RCC 7860 (cell line): ENCODE measurements at places on chromosomes 3 and 15.

- no peak for DNase-seq
These were observed 15.1 kb upstream of the CCR2 start for GRCh38 chr3:46338840-46339239.

- no peak for DNase-seq
These were observed 144.8 kb downstream of the RBPMS2 start for GRCh38 chr15:64630396-64631107.

DNA sequence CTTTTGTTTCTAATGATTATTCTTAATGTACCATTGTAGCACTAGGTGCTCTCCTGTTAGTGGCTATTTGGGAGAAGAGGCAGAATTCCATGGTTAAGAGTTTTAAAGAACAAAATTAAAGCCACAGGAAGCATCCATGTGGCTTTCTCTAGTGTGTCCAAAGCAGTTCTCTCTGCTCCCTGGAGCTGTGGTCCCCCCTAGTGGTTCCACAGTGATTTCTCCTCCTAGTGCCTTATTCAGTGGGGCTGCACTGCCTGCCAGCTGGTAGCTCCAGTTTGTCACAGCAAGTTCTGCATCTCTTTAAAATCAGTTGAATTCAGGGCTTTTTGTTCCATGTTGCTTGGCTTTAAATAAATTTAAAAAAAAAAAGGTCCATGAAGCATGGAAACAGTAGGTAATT is 39.6 kb upstream of the FAM98B start:
- peak; percentile 18 for DNase-seq

DNA sequence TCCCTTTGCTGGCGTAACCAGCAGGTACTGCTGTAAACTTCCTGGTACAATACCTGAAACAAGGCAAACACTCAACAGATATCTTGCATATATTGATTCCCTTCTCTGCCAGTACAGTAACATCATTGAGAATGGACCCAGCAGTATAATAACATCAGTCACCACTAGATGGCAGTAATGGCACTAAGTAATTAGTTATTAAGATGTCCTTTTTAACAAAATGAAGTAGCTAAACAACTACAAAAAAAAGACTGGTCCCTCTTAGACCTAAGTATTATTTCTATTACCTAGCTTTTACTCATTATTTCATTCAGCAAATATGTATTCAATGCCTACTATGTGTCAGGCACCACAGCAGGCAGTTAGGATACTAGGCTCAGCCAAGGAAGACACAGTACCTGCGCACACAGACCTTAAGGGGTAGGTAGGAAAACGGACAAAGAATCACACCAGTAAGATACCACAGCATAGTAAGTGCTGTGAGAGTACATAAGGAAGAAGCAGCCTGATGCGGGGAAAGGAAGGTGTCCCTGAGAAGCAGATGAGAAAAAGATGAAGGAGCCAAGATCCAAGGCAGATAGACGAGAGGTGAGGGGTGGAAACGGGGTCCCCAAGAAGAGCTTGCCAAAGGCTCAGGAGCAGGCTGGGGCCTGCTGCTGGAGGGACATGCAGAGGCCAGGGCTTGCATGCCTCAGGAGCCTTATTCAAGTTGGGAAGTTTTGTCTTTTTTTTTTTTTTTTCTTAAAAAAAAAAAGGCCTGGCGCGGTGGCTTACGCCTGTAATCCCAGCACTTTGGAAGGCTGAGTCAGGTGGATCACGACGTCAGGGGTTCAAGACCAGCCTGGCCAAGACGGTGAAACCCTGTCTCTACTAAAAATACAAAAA is 102.7 kb upstream of the CHD2 start:
- peak; percentile 64 for DNase-seq

DNA sequence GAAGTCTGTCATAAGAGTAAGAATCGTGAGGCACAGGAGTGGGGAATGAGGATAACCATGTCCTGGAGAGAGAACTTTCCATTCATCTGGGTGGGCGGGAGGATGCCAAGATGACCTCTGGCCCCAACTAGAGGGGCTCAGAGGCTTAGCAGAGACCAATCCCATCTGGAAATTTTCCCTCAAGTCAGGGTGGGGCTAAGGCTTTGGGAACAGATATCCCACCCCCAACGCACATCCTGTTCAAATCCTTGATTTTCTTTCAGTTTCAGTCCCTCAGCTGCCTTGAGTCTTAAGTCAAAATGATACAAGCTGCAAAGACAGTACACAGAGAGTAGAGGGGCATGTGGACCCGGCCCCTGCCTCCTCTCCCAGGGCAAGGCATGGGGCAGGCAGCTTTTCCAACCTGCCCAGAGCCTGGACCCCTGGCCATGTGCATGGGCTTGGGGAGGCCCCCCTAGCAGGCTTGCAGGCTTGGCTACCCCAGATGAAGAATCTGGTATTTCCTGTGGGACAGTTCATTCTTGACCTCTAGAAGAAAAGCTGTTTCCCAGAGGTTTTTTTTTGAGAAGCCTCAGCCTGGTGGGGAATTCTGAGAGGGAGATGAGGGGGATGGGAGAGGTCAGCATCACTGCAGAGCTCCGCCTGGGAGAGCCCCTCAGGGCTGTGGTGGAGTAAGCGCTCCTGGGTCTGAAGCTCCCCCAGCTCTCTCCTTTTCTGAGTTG is 109.7 kb upstream of the HACD2 start:
- no peak for DNase-seq

- no peak for DNase-seq
These were observed 266.7 kb upstream of the ATP10A start for GRCh38 chr15:26129852-26130251.

- no peak for DNase-seq
These were observed 31.2 kb downstream of the RFTN1 start for GRCh38 chr3:16482194-16482769.

GRCh38 chr3:52373676-52374075 is 57.6 kb downstream of the DNAH1 start:
- no peak for DNase-seq

- DNase-seq, result no peak
These were observed 303.5 kb upstream of the LRRFIP2 start for GRCh38 chr3:37477711-37478487.

GRCh38 chr3:128398586-128398985 is 68.1 kb downstream of the DNAJB8 start:
- no peak for DNase-seq

- no peak for DNase-seq
These were observed 253.1 kb downstream of the WDR72 start for GRCh38 chr15:53506370-53506769.

DNA sequence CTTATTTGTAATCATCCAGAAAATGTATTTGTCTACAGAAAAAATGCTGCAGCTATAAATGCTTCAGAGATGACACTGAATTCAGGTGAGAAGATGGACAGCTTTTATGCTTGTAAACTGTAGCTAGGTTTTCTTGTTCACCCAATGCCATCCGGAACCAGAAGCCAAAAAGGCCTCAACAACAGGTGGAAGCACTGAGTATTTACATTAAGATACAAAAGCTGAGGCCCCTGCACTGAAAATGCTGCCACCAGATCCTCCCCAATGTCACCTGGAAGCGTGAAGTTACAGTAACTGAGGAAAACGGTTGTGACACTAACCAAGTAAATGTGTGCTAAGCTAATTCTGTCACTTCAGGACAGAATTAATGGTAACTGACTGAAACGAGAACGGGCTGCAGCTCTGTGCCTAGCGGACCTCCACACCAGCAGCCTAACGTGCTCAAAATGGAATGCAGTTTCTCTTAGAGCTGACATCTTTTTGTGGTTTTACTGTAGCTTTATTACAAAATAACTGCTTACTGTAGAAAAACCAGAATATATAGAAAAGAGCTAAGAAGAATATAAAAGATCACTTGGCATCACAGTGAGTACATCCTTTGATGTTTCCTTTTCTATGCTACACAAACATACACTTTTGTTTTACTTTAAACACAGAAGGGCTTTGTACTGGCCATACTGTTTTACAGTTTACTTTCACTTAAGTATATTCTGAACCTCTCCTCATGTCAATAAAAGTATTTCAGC is 7.6 kb downstream of the CHSY1 start:
- no peak for DNase-seq

- no peak for DNase-seq
These were observed 80.2 kb downstream of the SEC22A start for GRCh38 chr3:123281929-123282328.

- no peak for DNase-seq
These were observed 665 bp downstream of the TM4SF18 start for GRCh38 chr3:149332771-149333170.

GRCh38 chr3:40911928-40912327 is 287.4 kb upstream of the CTNNB1 start:
- peak; percentile 14 for DNase-seq

- DNase-seq, result no peak
These were observed 322.2 kb downstream of the SLC9A9 start for GRCh38 chr3:143526011-143526545.

GRCh38 chr3:139541532-139542288 is 2.2 kb upstream of the RBP1 start:
- DNase-seq, result no peak

DNA sequence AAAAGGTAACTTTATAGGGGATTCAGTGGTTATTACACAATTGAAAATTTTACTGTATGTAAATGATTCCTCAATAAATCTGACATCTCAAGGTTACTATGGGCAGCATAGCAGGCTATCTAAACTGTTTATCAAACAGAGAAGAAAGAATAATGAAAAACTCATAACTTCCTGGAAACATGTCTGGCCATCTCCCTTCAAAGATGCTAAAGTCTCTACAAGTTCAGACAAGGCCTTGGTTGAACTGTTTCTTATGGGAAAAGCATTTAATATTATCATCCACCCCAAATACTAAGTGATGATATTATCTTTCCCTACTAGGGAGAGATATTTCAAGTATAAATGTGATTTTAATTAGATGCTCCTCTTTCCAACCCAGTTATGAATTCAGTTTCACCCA is 114.9 kb downstream of the ARRDC4 start:
- DNase-seq, result no peak

DNA sequence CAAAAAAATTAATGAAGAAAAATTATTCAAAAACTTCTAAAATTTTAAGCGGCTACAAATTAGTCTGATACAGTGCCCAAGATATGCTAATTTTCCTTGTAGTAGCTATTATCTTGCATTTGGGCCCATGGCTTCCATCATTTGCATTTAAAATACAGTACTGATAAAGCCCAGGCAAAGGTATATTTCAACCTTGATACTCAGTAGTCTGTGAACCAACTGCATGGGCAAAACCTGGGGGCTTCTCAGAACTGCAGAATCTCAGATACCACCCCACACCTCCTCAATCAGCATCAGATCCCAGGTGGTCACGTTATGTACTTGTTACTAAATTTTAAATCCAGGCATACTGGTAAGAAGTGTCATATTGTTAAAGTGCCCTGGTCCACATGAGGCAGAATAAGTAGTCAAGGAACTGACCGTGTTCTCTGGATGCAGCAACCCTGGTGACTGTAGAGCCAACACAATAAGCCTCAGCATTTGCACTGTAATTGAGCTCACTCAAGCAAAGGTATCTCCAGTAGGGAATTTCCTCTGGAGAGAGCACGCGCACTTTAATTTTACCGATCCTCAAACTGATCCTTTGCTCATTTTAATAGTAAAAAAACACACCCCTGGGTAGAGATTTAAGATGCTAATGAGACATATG is 31.9 kb downstream of the ZNF385D start:
- DNase-seq, result no peak

DNA sequence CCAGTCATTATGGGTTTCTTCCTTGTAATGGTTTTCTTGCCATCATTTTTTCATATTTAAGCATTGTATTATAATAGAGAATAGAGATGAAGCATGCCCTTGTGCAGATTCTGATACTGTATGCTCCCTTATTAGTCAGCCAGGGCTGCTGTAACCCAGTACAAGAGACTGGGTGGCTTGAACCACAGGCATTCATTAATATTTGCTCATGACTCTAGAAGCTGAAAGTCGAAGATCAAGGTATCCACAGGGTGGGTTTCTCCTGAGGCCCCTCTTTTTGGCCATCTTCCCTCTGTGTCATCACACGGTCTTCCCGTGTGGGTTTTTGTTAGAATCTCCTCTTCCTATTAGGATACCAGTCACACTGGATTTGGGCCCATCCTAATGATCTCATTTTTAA is 74.5 kb downstream of the FOXP1 start:
- peak; percentile 43 for DNase-seq

DNA sequence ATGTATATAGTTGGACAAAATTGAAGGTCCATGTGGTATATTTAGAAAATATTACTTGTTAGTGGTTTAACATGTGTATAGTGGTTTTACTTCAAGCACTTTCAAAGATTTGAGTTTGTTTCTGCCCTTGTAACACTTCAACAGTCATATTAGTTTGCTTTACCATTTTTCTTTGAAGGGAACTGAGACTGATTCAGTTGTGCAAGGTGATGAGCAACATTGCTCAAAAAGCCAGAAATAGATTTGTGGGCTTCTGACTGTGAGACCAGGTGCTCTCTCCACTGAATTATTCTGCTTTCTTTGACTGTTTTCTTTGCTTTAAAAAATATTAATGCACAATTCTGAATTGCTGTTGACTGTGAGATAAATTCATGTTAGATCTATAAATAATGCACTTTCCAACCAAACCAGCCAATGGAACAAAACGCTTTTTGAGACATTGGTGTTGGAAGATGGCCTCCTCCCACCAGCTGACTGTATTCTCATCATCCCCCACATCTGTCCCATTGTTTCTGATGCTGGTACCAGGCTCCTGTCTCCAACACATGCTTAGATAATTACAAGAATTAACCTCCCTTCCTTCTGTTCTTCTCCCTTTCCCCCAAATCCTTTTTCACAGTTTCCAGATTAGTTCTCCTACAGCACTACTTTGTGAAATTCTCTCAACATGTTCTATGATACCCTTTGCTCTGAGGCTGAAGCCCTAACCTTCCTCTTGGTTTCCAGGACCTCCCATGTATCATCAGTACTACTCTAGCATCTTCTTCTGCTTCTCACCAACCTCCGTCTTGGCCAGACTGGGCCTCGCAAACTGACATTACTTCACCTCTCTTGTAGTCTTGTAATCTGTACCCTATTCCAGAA is 27.9 kb downstream of the PLCL2 start:
- no peak for DNase-seq

DNA sequence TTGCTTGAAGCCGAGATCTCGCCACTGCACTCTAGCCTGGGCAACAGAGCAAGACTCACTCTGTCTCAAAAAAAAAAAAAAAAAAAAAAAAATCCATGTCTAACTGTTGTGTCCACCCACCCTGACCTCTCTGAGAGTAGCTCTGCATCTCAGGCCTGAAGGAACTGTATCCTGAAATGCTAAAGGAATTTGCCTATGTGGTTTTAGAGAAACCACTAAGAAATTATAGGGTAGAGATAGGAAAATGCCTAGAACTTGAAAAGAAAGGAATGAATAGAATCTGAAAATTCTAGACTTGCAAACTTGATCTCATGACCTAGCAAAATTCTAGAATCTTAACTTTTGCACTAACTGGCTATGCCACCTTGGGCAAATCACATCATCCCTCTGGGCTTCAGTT is 217.5 kb upstream of the ROPN1 start:
- DNase-seq, result peak; percentile 38

GRCh38 chr3:115989684-115990421 is 366.5 kb downstream of the GAP43 start:
- peak; percentile 41 for DNase-seq

DNA sequence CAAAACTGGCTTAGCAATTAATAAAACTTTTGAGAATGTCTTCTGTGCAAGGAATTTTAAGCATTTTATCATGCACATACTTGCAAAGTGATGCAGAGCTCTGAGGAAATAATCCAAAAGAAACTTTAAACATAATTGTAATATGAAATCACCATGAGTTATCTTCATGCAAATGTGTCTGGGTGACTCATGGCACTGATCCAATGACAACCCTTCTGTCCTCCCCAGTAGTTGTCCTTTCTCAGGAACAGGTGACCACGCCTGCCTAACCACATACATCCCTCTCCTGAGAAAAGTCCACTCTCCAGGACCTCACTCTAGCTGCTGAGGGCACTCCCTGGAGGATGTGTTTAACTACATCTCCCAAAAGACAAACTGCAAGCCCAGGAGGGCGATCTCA is 530.6 kb upstream of the IL12A start:
- DNase-seq, result peak; percentile 91

GRCh38 chr15:88467935-88468528 is 524 bp downstream of the MRPS11 start:
- no peak for DNase-seq
